ENCODE measurements at places on chromosomes 16 and 17.
A peak's percentile ranks its signal among the peaks of the same experiment; 100 is the strongest.

GRCh38 chr17:75252039-75252816 lies 9.2 kb downstream of the GGA3 start:
- DNase-seq = no peak

DNA sequence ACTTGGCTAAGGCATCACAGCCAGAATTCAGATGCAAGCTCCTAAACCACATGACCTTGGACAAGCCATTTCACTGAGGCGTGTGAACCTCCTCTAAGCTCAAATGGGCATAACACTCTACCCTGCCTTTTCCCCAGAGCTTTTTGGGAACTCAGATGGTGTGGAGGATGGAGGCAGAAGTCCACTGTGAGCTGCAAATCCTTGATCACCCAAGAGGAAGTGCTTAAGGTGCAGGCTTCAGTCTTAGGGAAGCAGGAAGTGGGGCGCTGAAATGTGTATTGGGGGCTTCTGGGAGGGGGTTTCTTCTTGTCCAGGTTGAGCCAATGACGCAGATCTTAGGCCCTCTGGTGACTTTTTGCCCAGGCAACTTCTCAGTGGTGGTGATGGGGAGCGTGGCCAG lies 12.9 kb downstream of the CIITA start:
- no peak for DNase-seq

GRCh38 chr17:67212714-67213417 lies 32.1 kb downstream of the HELZ start:
- DNase-seq = no peak

- DNase-seq = no peak
These were observed 60.0 kb downstream of the HSD17B2 start for GRCh38 chr16:82094942-82095540.

- DNase-seq = no peak
These were observed 15.4 kb upstream of the GFAP start for GRCh38 chr17:44930667-44931066.

DNA sequence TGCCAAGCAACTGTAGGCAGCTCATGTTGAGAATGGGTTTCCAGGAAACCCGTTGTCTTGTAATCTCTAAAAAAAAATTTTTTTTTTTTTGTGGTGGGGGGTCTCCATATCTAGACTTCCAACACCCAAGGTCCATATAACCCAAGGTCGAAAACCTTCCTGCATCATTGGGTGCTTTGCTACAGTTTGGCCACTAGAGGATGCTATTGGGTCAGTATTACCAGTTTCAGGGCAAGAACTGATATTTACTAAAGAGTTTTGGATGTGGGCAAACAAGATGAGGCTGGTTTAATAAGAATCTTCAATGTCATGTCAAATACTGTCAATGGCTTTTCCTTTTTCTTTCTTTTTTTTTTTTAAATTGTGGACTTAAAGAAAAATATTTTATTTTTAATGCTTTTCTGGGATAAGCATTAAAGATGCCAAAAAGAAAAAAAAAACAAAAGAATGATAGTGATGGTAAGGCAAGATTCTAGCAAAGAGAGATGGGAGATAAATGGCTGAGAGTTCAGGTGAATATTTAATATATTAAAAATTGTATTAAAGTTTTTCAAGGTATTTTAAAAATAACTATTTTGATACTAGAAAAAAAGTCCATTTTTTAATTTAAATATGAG lies 62.2 kb downstream of the DHRS7C start:
- DNase-seq = peak; percentile 48

DNA sequence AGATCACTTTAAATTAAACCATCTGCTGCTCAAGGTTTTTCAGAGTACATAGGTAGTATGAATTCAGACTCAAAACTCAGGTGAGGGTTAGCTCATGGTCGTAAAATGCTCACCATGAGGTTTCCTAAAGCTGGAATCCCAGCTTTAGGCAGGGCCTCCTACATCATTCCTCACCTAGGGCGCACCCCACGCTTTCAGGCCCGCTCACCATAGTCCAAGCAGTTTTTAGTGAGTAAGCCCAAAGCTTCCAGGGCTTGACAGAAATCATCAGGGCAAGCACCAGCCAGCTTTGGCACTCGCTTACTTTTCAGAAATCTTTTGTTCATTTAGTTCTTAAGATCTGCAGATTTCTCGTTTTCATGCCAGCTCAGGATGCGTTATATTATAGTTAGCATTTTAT lies 89.8 kb downstream of the HIC1 start:
- DNase-seq = no peak

DNA sequence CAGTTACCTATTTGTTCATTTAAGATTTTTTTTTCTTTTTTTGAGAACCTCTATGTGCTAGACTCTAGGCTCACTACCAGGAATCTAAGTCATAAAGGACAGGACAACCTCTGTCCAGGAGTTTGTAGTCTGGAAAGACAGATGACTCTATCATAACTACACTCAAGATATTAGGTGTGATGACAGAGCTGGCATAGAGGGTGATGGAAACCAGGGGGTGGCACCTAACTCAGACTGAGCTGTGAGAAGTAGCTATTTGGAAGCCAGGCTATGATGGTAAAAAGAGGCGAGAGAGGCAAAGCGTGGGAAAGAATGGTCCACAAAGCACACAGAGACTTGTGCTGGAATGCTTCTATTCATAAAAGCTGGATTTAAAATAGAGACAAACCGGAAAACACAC lies 372.3 kb downstream of the SEC14L1 start:
- no peak for DNase-seq

DNA sequence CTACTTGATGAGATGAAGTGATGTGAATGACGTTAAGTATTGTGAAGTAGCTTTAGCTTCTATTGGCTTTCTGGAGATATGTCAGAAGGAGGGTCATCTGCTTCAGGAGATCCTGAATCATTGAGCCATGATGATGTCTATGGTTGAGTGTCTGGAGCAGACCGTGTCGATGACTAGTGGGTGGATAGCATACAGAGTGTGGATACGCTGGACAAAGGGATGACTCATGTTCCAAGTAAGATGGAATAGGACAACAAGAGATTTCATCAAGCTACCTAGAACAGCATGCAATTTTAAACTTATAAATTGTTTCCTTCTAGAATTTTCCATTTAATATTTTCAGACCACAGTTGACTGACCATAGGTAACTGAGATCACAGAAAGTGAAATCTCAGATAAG lies 116.1 kb upstream of the RBBP6 start:
- no peak for DNase-seq

GRCh38 chr17:9908649-9909042 lies 3.6 kb upstream of the RCVRN start:
- no peak for DNase-seq

DNA sequence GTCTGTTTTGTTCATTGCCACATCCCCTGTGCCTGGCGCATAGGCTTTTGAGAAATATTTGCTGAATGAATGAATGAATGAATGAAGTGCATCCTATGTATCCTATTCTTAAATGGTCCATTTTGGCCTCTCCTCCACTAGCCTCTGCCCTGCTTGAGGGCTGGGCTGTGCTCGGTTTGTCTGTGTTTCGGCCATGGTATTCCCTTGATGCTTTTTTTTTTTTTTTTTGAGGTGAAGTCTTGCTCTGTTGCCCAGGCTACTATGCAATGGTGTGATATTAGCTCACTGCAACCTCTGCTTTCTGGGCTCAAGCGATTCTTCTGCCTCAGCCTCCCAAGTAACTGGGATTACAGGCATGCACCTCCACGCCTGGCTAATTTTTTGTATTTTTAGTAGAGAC lies 110.1 kb downstream of the NTN1 start:
- no peak for DNase-seq

DNA sequence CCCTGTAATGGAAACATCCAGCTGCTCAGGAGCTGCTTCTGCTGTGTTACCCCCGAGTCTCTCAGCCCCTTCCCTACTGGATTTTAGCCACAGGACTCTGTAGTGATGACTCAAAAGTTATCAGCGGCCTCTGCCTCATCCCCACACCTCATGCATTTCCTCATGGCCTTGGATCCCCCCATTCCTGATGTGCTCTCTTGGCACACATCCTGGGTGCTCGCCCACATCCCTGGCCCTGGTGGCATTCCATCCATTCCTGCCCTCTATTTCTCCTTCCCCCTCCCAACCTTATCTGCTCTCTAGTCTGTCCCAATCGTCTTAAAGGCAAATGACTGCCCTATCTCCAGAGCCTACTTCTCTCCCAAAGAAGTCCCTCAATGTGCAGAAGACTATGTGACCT lies 24.6 kb downstream of the MARF1 start:
- DNase-seq = no peak

- no peak for DNase-seq
These were observed 22.8 kb upstream of the SLC47A1 start for GRCh38 chr17:19510903-19511302.

GRCh38 chr16:66926961-66927436 lies 1.7 kb upstream of the RRAD start:
- DNase-seq = no peak

DNA sequence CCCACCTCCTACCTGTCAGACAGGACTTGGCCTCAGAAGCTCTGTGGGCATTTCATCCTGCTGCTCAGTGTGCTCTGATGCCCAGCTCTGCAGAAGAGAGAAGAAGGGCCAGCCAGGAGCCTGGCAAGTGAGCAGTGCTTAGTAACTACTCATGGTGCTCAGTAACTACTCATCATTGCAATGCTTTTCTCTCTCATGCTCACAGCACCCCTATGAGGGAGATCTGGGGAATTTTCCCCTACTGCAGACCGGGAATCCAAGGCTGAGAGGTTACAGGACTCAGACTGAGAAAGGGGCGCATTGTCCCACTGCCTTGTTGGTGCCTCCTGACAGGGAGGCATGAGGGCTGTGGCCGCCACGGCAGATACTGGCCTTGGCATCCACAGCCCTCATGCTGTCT lies 261.1 kb downstream of the C16orf95 start:
- no peak for DNase-seq

Measured in NCI-H1930 (cell line).